ENCODE measurements at places on chromosomes 1 and 21.

GRCh38 chr1:46199233-46199749, 1.1 kb upstream of the POMGNT1 start:
- DNase-seq = no peak

DNA sequence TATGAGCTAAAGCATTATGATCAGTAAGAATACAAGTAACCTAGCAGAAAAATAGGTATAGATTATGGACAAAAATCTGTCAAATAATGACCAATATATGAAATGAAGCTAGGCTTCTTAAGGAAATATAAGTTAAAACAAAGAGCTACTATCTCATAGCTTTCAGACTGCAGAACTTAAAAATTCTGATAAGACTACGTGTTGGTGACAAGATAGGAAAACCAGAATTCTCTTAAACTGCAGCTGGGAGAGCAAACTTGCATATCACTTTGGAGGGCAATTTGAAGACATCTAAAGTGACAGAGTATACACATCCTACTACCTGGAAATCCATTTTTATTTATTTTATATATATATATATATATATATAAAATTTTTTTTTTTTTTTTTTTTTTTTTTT, 65.5 kb downstream of the LTN1 start:
- no peak for DNase-seq

DNA sequence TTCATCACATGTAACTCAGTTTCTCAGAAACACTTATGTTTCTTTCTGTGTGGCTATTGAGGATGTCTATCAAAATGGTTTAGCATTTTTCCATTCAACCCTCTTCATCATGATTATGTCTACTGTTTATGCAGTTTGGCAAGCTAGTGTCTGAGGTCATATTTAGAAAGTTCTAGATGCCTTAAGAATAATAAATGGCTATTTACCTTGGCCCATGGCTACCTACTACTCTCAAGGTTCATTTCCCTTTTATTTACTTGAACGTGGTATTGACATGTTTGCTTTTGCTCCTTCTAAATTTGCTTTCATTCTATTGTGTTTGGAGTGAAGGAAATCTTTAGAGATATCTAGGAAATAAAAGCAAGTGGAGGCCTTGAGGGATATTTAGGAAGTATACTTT, 193.7 kb upstream of the OLFM3 start:
- no peak for DNase-seq

DNA sequence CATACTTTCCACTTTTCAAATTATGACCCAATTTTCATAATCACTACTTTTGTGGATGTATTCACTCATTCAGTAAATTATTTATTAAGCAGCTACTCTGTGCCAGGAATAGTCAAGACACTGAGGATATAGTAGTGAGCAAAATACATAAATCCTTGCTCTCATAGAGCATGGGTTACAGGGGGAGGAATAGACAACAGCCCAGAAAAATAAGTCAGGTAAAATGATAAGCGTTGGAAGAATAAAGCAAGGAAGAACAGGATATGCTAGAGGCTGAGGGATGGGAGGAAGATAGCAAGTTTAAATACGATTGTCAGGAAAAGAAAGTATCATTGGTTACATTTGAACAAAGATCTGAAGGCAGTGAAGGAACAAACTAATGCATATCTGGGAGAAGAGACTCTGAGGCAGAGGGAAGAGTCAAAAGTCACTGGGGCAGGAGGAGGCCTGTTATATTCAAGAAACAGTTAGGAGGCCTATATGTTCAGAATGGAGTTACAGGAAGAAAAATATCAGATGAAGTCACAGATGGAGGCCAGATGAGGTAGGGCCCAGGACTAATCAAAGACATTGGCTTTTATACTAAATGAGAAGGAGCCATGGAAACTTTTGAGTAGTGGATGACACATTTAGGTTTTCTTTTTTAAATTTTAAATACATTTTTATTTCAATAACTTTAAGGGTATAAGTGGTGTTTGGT, 42.9 kb downstream of the SEC22B start:
- no peak for DNase-seq

DNA sequence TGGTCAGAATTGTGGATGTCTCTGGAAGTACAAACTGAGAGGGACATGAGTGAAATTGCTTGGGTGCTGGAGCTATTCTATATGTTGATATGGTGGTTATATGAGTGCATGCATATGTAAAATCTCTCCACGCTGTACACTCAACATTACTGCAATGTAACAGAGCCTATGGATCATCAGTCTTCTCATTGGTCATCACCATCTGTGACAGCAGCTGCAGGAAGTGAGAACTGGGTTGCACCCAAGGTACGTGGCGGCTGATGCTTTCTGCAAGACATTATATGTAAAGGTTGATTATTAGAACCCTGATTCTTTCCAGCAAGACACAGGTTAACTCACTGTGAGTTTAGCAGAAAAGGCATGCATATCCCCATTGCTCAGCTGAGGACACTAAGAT, 387.1 kb downstream of the OMA1 start:
- DNase-seq = no peak

Data from NCI-H526 treated with DMSO at 0.1 percent for 48 hours (cell line).